ENCODE measurements at places on chromosomes 6 and 20.

GRCh38 chr20:32541323-32542258 is 43.5 kb downstream of the NOL4L start:
- peaks cover 32% of the 10 kb centered on the region for H3K27me3 ChIP-seq
- peaks cover 24% of the 10 kb centered on the region for H3K4me1 ChIP-seq
- no peak overlapping the region for H3K27ac ChIP-seq
- H3K4me3 ChIP-seq, result no peak overlapping the region
- H3K36me3 ChIP-seq, result no peaks in the 10 kb centered on the region

DNA sequence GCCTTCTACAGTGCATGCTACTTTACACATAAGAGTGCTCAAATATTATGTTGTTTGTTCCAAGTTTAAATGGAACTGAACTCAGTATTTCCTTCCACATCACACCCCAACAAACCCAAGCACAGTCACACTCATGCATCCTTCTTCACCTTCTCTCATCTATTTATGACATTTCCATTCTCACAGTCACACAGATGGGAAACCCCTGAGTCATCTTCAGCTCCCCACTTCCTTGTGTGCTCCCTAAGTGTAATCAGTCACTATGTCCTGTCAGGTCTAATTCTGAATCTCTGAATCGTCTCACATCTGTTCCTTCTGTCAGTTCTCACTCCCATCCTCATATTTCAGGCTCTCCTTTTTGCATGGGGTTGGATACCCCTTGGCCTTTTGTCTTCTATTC is 96.0 kb downstream of the RIMS1 start:
- H3K4me1 ChIP-seq, result no peaks in the 10 kb centered on the region
- no peaks in the 10 kb centered on the region for H3K27me3 ChIP-seq
- DNase-seq, result no peak
- H3K27ac ChIP-seq, result no peak overlapping the region

DNA sequence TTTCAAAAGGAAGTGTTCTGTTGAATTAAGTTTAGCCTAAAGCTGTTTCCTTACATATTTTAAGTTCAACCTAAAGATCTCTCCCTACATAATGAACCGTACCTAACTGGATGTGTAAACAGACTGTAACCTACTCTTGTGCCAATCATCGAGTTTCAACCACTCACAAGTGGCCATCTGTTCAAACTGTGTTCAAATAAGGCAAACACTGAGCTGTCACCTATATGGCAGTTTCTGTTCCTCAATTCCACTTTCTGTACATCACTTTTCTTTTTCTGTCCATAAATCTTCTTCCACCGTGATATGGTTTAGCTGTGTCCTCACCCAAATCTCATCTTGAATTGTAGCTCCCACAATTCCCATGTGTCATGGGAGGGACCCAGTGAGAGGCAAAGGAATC is 428.6 kb downstream of the HACE1 start:
- no peaks in the 10 kb centered on the region for H3K4me1 ChIP-seq
- H3K27me3 ChIP-seq, result no peaks in the 10 kb centered on the region
- H3K36me3 ChIP-seq, result no peaks in the 10 kb centered on the region
- H3K27ac ChIP-seq, result no peak overlapping the region
- no peak overlapping the region for H3K4me3 ChIP-seq

DNA sequence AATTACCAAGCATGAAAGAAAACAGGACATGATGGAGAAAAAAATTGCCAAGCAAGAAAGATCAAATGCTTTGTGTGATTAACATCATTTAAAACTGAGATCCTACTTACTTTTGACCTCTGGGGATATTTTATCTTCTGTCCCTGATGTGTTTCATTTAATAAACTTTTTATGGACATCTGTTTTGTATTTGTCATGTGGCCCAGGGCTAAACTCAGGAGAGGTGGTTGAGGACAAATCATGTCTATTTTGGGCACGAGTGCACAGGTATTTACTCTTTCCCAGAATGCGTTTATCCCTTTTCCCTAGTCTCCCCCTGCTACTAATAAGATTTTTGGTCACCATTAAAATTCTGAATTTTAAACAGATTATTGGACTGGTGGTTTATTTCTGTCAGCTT is 128.2 kb downstream of the NCOA3 start:
- no peak overlapping the region for H3K27ac ChIP-seq
- peaks cover 93% of the 10 kb centered on the region for H3K36me3 ChIP-seq
- no peak for DNase-seq
- H3K4me3 ChIP-seq, result no peak overlapping the region
- H3K27me3 ChIP-seq, result no peaks in the 10 kb centered on the region

GRCh38 chr6:3388786-3389185 is 68.1 kb downstream of the SLC22A23 start:
- no peak overlapping the region for H3K4me3 ChIP-seq
- peaks cover 2% of the 10 kb centered on the region for H3K27me3 ChIP-seq
- peaks cover 10% of the 10 kb centered on the region for H3K4me1 ChIP-seq
- no peak for DNase-seq
- H3K36me3 ChIP-seq, result no peaks in the 10 kb centered on the region
- no peak overlapping the region for H3K27ac ChIP-seq
